ENCODE measurements at places on chromosomes 6 and 20.

DNA sequence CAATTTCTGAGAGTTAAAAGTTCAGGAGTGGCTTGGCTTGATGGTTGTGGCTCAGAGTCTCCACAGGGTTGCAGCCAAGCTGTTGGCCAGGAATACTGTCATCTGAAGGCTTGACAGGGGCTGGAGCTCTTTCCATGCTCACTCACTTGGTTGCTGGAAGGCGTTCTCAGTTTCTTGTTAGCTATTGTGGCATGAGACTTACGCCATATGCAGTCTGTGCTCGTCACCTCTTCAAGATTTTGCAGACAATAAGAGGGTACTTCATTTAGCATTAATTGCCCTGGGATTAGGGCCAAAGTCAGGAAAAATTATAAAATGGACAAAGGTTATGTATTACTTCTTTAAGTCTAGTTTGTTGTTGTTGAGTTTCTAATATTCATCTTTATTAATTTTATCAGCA lies 380.6 kb upstream of the MAP3K7 start:
- no peak for DNase-seq

GRCh38 chr6:35429463-35429862 lies 22.7 kb upstream of the FANCE start:
- peak; percentile 47 for DNase-seq

DNA sequence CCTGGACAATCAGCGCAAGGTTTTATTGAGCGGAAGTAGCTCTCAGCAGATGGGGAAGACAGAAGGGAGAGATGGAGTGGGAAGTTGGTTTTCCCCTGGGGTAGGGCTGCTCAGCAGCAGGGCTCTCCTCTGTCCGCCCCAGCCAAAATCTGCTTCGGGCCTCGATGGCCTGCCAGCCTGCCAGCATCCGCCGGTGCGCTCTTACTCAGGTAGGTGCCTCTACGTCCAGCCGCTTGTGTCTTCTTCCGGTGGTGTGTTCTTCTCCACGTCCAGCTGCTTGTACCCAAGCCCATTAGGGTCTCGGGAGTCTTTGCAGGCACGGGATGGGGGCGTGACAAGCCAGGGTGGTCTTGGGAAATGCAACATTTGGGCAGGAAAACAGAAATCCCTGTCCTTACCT lies 1340.0 kb upstream of the MAP3K7 start:
- DNase-seq, result no peak

DNA sequence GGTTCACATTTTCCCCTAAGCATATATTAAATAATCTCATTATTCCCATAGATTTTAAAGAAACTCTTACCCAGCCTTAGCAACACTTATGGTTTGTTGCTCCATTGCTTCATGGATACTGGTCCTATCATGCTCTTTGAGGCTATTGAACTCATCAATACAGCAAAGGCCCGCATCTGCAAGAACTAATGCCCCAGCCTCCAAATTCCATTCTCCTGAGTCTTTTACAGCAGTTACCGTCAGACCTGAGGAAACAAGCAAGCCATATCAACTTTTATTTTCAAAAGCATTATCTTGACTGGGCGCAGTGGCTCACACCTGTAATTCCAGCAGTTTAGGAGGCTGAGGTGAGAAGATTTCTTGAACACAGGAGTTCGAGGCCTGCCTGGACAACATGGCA lies 37.7 kb upstream of the ASF1A start:
- no peak for DNase-seq

DNA sequence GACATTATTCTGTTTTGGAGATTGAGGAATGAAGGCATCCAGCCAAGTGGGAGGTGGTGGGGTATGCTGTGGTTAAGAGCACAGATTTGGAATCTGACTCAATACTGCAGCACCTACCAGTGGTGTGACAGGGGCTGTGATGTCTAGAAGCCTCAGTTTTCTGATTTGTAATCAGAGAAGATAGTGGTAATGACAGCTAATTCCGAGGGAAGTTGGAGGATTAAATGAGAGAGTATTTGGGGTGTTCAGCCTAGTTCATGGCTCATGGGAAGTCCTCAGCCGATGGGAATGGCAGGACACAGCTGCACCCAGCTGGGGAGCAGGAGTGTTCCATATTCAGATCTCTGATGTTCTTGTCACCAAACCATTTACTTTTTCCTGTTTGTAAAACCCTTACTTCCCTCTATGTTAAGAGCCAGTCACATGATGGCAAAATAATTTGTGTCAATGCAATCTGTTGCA lies 9.3 kb downstream of the SLC9A8 start:
- no peak for DNase-seq

DNA sequence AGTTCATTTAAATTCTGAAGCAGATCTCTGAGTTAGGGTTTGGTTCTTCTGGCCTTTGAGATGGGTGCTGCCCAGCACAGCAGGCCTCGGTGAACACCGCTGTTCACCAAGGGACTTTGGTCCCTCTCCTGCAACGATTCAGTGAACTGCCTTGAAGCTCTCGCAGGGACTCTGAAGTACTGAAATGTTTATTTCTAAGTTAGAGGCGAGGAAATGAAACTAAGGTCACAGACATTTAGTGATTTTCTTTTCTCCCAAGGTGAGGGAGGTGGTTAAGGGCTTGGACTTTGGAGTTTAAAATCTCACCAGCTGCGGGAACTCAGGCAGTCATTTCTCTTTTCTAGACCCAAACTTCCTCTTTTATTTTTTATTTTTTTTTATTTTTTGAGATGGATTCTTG lies 26.2 kb downstream of the E2F3 start:
- DNase-seq, result no peak

DNA sequence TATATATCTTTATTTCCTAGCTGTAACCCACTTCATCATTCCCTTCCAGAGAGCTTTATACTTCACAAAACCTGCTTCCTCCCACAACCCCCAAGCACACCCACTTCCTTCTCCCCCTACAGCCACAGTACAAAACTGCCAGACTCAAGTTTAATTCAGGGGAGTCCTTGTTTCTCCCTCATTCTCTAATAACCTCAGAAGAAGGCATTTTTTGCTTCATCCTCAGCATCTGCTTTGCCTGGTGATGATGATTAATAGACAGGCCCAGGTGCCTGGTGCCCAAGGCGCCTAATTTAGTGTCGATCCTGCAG lies 414.3 kb downstream of the KIF16B start:
- no peak for DNase-seq

GRCh38 chr6:118551063-118552053 lies 3.3 kb downstream of the PLN start:
- DNase-seq, result peak; percentile 78

DNA sequence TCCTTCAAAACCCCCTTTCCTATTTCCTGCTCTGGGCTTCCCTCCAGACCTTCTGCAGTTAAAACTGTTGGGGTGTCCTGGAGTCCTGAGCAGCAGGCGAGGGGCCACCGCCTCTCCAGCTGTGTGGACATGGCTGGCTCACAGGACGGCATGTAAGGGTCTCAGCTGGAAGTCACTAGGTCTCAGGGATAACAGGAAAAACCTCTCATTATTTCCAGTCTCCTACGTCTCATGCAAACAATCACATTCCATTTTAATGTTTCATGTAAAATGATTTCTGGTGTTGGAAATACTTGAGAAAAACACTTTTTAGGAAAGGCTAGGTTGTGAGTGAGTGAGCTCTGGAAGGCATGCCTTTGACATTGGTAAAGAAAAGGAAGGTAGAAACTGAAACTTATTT lies 158.7 kb downstream of the SCML4 start:
- DNase-seq, result no peak

DNA sequence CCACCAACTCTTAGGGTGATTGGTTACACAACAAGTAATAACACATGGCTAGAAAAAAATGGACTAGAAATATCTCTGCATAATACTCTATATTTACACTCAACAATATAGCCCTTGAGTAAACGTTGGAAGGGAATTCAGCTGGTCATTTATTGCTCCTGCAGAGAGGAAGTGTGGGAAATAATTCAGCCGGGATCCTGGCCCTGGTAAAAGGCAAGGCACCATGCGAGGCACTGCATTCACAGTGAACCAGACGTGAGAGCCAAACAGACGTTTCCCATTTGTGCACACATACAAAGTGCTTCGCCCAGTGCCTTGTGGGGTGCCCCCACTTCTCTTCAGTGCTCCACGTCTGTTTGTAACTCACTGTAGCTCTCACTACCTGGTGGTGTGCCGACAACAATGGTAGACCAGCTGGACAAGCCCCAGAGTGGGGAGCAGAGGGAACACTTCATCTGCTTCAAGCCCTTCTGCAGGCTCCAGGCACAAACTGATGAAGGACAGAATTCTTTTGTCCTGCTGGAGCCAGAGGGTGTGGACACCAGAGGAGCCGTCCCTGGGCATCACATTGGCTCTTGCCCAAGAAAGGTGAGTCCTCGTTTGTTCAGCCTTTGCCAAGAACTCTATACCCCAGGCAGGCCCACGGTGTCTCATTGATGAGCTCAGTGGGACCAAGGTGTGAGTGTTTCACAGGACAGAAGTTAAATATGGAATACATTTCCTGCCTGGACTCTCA lies 18.8 kb downstream of the SYNDIG1 start:
- no peak for DNase-seq

Measured in OCI-M1 (cell line).